NCI-H187 (cell line): ENCODE measurements at places on chromosomes 4 and X.

DNA sequence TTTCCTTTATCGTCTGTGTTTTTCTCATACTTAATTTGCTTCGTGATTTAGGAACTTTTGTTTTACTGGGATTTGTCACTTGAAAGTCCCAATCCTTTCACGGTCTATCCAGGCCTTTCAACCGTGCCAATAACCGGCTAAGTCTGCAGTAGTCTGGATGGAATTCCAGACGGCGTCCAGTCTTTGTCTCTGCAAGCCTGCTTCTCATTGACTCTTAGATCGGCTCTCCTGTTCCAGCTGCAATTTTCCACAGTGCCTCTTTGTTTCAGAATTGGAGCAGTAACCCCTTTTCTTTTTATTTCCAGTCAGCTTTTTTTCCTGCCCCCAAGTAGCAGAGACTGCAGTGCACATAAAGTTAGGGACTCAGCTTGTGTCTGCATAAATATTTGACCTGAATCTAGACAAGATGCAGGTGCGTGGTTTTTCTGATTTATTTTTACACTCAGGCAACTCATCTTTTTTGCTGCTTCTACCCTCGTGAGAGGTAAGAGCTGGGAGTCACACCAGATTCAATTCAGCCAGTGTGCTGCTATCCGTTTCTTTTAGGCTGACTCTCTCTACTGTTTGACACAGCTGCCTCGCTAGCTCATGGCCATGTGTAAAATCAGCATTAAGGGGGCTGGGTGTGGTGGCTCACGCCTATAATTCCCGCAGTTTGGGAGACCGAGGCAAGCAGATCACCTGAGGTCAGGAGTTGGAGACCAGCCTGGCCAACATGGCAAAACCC, 37.4 kb upstream of the DHRSX start:
- DNase-seq = no peak

DNA sequence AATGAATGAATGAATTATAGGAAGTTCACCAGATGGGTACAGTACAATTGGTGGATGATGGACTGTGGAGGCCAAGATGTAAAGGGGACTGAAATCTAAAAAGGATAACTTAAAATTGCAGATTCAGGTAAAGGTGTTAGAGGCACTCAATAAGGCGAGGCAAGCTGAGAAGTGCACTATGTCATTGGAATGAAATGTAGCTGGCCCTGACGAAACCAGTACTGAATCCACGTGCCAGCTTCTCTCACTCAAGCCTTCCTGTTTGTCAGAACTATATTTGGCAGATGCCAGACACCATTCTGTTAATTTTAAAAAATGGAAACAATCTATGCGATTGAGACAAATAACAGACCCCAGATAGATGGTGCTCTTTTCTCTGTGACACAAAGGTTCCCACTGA, 1039.1 kb upstream of the TENM3 start:
- DNase-seq = no peak

GRCh38 chrX:32195611-32196010, 1015.7 kb downstream of the DMD start:
- no peak for DNase-seq

DNA sequence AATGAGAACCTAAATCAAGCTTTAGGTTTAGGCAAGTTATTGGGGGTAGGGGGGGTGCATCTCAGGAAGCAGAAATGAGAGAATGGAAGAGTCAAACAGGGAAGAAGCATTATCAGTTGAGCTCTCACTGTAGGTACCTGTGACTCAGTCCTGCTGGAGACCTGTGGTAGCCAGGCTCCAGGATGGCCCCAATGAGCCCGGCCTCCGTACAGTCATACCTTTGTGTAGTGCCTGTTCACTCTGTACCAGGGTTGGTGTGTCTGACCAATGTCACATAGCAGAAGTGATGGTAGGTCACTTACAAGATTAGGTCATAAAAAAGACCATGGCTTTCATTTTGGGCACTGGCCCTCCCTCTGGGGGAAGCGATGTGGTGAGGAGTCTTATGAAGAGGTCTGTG, 45.3 kb upstream of the NMU start:
- no peak for DNase-seq

DNA sequence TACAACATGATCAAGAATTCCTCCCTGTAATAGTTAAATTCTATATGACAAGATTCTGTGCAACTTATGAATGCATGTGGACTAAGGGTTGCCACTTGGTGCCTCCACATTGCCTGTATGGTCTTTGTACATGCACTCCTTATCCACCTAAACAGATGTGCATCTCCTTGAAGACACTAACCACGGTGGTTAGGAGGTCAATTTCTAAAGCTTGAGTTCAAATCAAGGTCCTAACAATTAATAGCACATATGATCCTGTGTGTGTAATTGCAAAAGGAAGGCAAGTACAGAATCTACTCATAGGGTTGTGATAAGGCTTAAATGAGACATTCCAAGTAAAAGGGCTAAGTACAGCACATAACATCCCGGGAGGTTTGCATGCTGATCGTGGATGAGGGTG, 1.5 kb upstream of the IL21 start:
- no peak for DNase-seq

- DNase-seq = peak; percentile 14
Observed at GRCh38 chr4:112515198-112516065, 548 bp downstream of the NEUROG2 start.

GRCh38 chr4:145536044-145536443, 54.4 kb downstream of the SMAD1 start:
- DNase-seq = no peak

DNA sequence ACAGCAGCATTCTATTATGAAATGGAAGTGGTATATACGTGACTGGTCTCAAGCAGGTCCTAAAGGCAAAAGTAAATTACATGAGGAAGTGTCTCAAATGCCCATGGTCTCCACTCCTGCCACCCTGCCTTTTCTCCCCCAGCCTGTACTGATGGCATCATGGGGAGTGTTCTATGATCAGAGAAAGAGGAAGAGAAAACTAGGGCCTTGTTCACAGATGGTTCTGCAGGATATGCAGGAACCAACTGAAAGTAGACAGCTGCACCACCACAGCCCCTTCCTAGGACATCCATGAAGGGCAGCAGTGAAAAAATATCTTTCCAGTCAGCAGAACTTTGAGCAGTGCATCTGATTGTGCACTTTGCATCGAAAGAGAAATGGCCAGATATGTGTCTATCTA, 901.5 kb downstream of the ARAP2 start:
- DNase-seq = no peak

GRCh38 chr4:158810487-158811215, 41.8 kb downstream of the FNIP2 start:
- no peak for DNase-seq

- DNase-seq = no peak
Observed at GRCh38 chr4:154642373-154643009, 30.0 kb upstream of the FGG start.

GRCh38 chrX:72040506-72040905, 91.2 kb downstream of the RTL5 start:
- DNase-seq = no peak
